ENCODE measurements at places on chromosomes 3 and 15.

DNA sequence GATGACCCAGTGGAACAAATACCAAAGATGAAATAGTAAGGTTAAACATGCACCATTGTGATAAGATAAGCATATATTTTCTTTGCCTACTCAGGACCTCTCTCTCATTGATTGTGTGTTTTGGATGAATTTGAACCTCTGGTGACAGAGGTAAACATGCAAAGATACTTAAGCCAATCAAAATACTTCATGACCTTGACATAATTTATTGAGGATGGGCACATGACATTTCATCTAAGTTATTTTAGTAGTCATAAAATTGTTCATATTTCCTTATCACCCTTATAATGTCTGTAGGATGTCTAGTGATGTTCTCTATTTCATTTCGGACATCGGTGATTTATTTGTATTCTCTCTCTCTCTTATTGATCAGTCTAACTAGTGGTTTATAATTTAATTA, 88.3 kb upstream of the WDR72 start:
- DNase-seq: no peak

- DNase-seq: no peak
These were observed 30.0 kb downstream of the STARD5 start for GRCh38 chr15:81293728-81294515.

GRCh38 chr3:151439652-151440125, 21.2 kb downstream of the IGSF10 start:
- no peak for DNase-seq

- DNase-seq: no peak
These were observed 60.9 kb downstream of the NOX5 start for GRCh38 chr15:69075440-69075839.

DNA sequence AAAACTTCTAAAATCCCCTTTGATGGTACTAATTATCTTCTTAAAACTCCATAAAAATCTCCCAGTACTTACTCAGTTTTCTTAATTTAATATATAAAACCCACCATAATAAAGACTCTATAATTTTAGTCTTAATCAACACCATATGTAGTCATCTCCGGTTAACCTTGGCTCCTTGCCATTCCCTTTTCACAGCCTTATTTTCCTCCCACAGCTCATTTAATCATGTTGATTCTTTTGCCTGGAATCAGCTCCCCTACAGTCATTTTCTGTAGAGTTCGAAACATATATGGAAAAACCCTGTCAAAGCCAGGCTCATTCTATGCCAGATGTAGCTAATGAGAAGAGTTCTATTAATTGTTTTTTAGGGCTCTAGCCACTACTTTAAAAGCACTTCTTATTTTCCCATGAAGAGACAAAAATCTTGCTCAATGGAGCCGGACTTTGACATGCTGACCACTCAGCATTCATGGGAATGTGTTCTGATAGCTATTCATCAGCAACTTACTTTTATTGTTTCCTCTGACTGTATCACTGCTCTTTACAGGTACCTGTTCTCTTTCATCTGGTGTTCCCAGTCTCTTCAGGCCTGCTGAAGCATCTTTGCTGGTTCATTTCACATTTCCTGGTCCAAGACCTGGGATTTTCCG, 573.4 kb downstream of the NAALADL2 start:
- DNase-seq: no peak

- DNase-seq: no peak
These were observed 624.4 kb upstream of the BCHE start for GRCh38 chr3:166461626-166462025.

DNA sequence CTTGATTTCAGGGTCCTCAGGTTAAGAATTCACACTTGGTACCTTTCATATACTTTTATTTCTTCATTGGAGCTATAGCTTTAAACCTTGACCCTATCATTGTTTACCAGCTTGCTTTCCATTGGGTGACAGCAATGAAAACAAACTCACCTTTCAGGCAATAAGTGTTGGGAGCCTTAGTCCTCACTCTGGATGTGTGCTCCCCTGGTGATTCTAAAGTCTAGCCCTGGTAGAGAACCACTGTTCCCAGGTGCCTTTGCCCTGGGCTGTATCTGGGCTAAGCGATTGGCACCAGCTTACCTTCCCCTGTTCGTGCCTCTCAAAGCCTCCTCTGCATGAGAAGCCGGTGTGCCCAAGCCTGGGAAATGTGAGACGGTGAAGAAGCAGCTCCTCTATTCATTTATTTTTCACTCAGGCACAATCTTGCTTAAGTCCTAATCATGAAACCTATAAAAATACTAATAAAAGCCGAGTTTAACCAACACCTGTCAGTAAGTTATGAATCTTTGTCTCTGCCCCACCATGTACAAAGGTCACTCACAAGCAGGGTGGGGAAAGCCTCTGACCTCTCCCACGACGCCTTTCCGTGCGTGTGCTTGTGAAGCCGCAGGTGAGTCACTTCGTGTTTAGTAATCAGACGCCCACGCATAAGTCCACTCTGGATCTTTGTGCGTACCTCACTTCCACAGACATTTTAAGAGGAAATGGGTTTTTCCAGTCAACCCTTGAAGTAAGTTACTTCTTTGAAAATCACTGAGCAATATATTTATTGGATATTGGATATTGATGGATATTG, 12.8 kb upstream of the ARRDC4 start:
- no peak for DNase-seq

DNA sequence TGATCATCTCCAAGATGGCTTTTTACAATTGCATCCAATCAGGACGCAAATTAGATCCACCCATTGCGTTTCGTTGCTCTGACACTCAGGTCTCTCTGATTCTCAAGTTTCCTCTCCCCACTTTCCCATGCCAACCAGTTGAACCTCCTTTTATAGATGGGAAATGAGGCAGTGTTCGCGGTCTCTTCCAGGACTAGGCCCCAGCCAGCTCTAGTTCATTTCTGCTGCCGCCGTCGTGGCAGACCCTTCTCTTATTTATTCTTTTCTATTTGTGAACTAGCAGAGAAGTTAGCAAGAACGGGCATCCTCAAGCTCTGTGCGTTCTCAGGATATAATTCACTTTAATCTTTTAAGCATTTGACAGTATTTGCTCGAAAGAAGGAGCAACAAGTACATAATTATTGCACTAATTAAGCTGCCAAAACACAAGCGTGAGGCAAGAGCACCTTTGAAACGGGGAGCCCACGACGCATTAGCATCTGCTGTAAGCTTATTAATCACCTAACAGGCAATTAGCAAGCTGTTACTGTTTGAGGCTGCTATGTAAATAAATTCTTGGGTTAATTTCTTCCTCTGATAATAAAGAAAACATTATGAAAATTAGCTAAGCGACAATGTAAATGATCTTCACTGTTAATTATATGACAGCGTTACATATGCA, 246.4 kb upstream of the TLE3 start:
- no peak for DNase-seq

- DNase-seq: no peak
These were observed 92.8 kb downstream of the DUT start for GRCh38 chr15:48423896-48424475.

GRCh38 chr3:69855436-69856162, 116.3 kb downstream of the MITF start:
- no peak for DNase-seq

DNA sequence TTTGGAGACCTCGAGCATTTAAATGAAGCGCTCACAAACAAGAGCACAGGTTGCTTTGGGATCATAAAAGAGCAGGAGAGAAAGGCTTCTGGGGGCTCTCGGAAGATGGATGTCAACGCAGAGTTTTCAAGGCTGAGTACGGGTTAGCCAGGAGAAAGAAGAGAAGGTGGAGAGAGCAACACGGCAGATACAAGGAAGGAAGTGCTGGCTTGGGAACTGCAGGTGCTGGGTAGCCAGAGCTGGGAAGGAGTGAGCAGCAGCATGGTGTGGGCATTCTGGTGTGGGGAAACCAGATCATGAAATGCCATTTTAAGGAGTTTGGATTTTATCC, 580 bp upstream of the RUBCN start:
- DNase-seq: no peak
